Esophagus muscularis mucosa (tissue), 4 donors: ENCODE measurements at places on chromosomes 1 and 21. TPM values are rescaled to one million over a fixed set of nuclear protein-coding genes. Genes with fewer than 3 reads are reported as not detected.
A peak's percentile ranks its signal among the peaks of the same experiment; 100 is the strongest.

GRCh38 chr21:46515109-46515508, 56.4 kb downstream of the DIP2A start:
- H3K36me3 ChIP-seq: peaks cover 40% of the 10 kb centered on the region
- no peak overlapping the region for H3K4me3 ChIP-seq
- no peak overlapping the region for H3K27ac ChIP-seq
- H3K27me3 ChIP-seq: no peaks in the 10 kb centered on the region

DNA sequence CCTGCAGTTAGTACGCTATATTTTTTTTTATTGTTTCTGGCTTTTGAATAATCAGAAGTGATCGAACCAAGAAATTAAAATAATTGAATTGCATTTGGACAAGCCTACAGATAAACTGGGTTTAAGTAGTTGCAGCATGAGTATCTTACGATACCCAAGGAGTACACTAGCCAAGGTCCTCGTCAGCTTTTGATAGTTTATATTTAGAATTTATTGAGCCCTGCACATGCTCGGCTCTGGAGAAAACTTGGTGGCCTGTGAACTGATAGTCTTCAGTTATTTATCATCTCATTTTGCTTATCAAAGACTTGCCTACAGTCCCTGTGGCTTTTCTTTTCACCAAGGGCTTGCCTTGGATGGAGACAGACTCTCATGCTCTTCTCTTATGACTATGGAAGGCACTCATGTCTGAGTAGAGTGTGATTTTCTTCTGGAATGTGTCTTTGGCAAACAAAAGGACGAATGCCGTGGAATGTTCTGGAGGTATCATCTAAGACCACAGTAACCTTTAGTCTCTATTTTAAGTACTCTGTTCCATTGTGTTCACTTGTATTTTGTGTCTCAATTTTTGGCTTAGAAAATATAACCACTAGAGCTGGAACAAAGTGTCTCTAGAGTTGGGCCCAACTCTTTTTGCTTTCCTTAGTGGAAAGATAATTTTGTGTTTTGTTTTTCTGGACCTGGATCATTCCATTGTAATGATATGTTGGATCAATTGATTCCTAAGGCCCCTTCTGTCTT, 35.9 kb downstream of the BCL9 start:
- no peak for DNase-seq
- H3K4me3 ChIP-seq: no peak overlapping the region
- H3K4me1 ChIP-seq: peaks cover 35% of the 10 kb centered on the region
- H3K27ac ChIP-seq: no peak overlapping the region
- H3K36me3 ChIP-seq: no peaks in the 10 kb centered on the region

DNA sequence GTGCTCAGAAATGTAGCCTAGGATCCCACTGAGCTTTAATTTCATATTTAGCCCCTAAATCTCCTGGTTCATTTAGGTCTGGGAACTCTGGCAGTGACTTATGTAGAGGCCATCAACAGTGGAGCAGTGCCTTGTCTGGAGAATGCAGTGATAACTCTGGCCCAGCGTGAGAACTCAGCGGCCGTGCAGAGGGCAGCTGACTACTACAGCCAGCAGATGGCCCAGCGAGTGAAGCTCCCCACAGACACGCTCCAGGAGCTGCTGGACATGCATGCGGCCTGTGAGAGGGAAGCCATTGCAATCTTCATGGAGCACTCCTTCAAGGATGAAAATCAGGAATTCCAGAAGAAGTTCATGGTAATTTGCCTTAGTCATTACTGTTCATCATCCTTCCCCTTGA, 17.8 kb downstream of the GBP6 start:
- H3K4me1 ChIP-seq: no peaks in the 10 kb centered on the region
- no peak for DNase-seq
- H3K27ac ChIP-seq: no peak overlapping the region
- H3K27me3 ChIP-seq: no peaks in the 10 kb centered on the region

The OR10R2 gene
- total RNA-seq: not detected

DNA sequence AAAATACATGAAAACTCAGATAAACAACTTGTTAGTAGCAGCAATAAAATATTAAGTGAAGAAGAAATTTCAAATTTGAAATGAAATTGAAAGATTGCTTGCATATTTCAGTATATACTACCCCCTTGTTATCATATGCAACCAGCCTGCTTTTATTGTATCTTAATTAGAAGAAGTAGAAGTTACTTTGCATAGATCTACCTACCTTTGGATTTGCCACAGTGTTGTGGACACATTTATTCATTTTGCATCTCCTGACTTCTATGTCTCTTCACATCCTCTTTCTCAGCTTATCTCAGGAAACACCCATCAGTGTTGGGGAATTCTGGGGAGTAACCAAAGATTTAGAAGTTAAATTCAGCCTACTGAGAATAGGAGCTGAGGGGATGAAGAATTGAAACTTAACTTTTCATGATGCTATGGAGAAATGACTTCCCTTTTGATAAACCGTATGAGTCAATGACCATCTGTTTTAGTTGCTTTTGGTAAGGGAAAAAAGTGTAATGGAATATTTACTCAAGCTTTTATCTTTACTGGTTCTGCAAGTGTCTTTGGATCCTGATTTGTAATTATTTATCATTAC, 96.9 kb downstream of the RGL1 start:
- H3K27me3 ChIP-seq: no peaks in the 10 kb centered on the region
- H3K36me3 ChIP-seq: peaks cover 53% of the 10 kb centered on the region
- no peak overlapping the region for H3K27ac ChIP-seq

- H3K27ac ChIP-seq: no peak overlapping the region
- peaks cover 70% of the 10 kb centered on the region for H3K27me3 ChIP-seq
- no peak overlapping the region for H3K4me3 ChIP-seq
- peaks cover 73% of the 10 kb centered on the region for H3K4me1 ChIP-seq
- DNase-seq: no peak
- no peaks in the 10 kb centered on the region for H3K36me3 ChIP-seq
Observed at GRCh38 chr21:33023574-33024200, 2.0 kb upstream of the OLIG2 start.

DNA sequence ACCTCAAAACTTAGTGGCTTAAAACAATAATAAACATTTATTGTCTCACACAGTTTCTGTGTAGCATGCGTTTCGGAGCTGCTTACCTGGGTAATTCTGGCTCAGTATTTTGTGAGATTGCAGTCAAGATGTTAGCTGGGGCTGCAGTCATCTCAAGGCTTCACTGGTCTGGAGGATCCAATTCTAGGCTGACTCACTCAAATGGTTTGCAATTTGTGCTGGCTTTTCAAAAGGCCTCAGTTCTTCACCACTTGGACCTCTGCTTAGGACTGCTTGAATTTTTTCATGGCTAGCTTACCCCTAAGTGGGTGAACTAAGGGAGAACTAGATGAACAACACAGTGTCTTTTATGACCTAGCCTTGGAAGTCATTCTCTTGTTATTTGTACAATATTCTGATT, 21.0 kb downstream of the XPR1 start:
- H3K4me3 ChIP-seq: no peak overlapping the region
- no peaks in the 10 kb centered on the region for H3K27me3 ChIP-seq
- no peak overlapping the region for H3K27ac ChIP-seq
- H3K4me1 ChIP-seq: no peaks in the 10 kb centered on the region
- DNase-seq: no peak

The SLAMF9 gene
- total RNA-seq: not detected

- H3K36me3 ChIP-seq: no peaks in the 10 kb centered on the region
- H3K27me3 ChIP-seq: no peaks in the 10 kb centered on the region
- H3K4me1 ChIP-seq: peaks cover 9% of the 10 kb centered on the region
- H3K4me3 ChIP-seq: no peak overlapping the region
- H3K27ac ChIP-seq: no peak overlapping the region
- DNase-seq: no peak
Observed at GRCh38 chr1:231847612-231848397, 221.2 kb downstream of the DISC1 start.

- H3K36me3 ChIP-seq: no peaks in the 10 kb centered on the region
- H3K4me1 ChIP-seq: no peaks in the 10 kb centered on the region
- H3K27me3 ChIP-seq: no peaks in the 10 kb centered on the region
- H3K27ac ChIP-seq: no peak overlapping the region
- DNase-seq: no peak
Observed at GRCh38 chr1:160569806-160570205, 9.5 kb downstream of the CD84 start.

- no peaks in the 10 kb centered on the region for H3K36me3 ChIP-seq
- H3K4me3 ChIP-seq: no peak overlapping the region
- no peaks in the 10 kb centered on the region for H3K4me1 ChIP-seq
- no peak overlapping the region for H3K27ac ChIP-seq
- no peak for DNase-seq
- no peaks in the 10 kb centered on the region for H3K27me3 ChIP-seq
Observed at GRCh38 chr21:35843911-35844667, 216.2 kb downstream of the SETD4 start.

The CD160 gene
- not detected for total RNA-seq

The CDK18 gene
- total RNA-seq: 10.7 TPM

GRCh38 chr21:42190486-42190863, 28.5 kb upstream of the ABCG1 start:
- no peak overlapping the region for H3K4me3 ChIP-seq
- no peak for DNase-seq
- H3K27me3 ChIP-seq: no peaks in the 10 kb centered on the region
- H3K36me3 ChIP-seq: no peaks in the 10 kb centered on the region
- no peak overlapping the region for H3K27ac ChIP-seq

GRCh38 chr1:31154000-31154631, 85.6 kb downstream of the NKAIN1 start:
- peak overlapping the region; percentile 83 for H3K27ac ChIP-seq
- no peaks in the 10 kb centered on the region for H3K36me3 ChIP-seq
- no peaks in the 10 kb centered on the region for H3K27me3 ChIP-seq
- DNase-seq: no peak
- H3K4me1 ChIP-seq: peaks cover 14% of the 10 kb centered on the region

GRCh38 chr1:116538544-116538943, 32.3 kb downstream of the CD58 start:
- DNase-seq: no peak
- no peaks in the 10 kb centered on the region for H3K4me1 ChIP-seq
- H3K4me3 ChIP-seq: no peak overlapping the region
- H3K27ac ChIP-seq: no peak overlapping the region

DNA sequence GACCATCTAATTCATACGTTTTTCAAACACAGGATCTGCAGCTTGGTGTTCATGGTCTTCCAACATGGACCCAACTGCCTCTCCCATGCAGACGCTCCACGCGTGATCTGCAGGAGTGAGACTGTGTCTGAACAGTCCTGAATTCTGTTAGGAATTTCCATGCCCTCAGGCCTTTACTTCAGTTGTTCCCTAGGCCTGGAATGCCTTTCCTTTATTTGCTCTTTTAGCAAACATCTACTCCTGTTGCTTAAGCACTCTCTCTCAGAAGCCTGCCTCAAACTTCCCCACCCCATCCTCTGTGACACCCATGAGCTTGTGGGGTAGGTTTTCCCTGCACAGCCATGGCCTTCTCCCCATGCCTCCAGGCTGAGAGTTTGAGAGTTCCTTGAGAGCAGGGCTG, 73.7 kb downstream of the DMRTB1 start:
- H3K27me3 ChIP-seq: no peaks in the 10 kb centered on the region
- no peak overlapping the region for H3K4me3 ChIP-seq
- H3K4me1 ChIP-seq: no peaks in the 10 kb centered on the region

The PDZK1 gene
- not detected for total RNA-seq

DNA sequence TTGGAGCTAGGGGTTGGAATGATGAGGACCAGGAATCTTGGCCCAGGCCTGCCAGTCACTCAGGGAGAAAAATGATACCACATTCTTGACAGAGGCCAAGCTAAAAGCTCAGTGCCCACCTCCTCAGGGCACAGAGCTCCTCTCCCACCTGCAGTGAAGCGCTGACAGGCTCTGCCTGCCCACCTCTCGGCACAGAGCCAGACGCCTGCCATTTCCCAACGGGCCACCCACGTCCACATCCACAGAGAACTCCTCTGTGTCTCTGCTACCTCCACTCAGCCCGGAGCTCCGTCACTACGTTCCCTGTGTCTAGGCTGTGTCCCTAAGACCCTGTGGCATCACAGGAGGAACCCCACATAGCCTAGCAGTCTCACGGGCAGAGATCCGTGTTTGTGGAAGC, 60.8 kb downstream of the MRPL37 start:
- no peaks in the 10 kb centered on the region for H3K27me3 ChIP-seq
- H3K4me3 ChIP-seq: no peak overlapping the region
- H3K36me3 ChIP-seq: no peaks in the 10 kb centered on the region
- DNase-seq: no peak
- peaks cover 12% of the 10 kb centered on the region for H3K4me1 ChIP-seq

GRCh38 chr1:25679171-25679570, 62.6 kb downstream of the MAN1C1 start:
- DNase-seq: no peak
- no peak overlapping the region for H3K4me3 ChIP-seq
- no peaks in the 10 kb centered on the region for H3K27me3 ChIP-seq
- H3K36me3 ChIP-seq: no peaks in the 10 kb centered on the region

The MYOG gene
- total RNA-seq: not detected

DNA sequence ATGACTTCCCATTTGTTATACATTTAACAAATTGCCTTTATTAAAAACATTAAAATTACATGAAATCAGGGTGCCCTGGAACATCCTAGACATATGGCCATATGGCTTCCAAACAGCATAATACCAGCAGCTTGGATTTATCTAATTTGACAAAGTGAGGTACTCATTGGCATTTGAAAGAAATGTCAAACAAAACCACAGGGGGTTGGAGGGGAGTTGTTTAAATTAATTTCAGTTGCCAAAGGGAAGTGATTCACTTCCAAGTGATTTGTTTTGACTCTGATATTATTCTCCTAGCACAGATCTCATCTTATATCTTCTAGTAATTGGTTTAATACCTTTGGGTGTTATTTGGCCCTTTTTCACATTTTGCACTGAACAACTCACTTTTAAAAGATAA, 24.5 kb upstream of the POU2F1 start:
- no peak for DNase-seq
- no peaks in the 10 kb centered on the region for H3K4me1 ChIP-seq
- no peak overlapping the region for H3K4me3 ChIP-seq
- H3K36me3 ChIP-seq: no peaks in the 10 kb centered on the region
- no peak overlapping the region for H3K27ac ChIP-seq

The VWA5B1 gene
- total RNA-seq: under 0.01 TPM
